Myometrial cell (primary cell): ENCODE measurements at places on chromosomes 3 and 15. TPM values are rescaled to one million over a fixed set of nuclear protein-coding genes. Genes with fewer than 3 reads are reported as not detected.

Gene SPSB4
- not detected in 2 replicates for total RNA-seq

Gene DOCK3
- under 0.01 TPM in 1 of 2 replicates, not detected in the other for total RNA-seq

Gene DNAJC19
- 26.1 and 27.1 TPM in 2 replicates for total RNA-seq

Gene CYP8B1
- total RNA-seq, result not detected in 2 replicates

Gene MCF2L2
- total RNA-seq, result 0.29 and 0.71 TPM in 2 replicates

Gene THRB
- total RNA-seq, result 3.7 and 7.3 TPM in 2 replicates

Gene CHRM5
- not detected in 2 replicates for total RNA-seq

Gene CRYGS
- not detected in 2 replicates for total RNA-seq

Gene LIPH
- under 0.01 and 0.53 TPM in 2 replicates for total RNA-seq
